ENCODE measurements at places on chromosomes 16 and 17. TPM values are rescaled to one million over a fixed set of nuclear protein-coding genes. Genes with fewer than 3 reads are reported as not detected.

The HP gene
- not detected for total RNA-seq

DNA sequence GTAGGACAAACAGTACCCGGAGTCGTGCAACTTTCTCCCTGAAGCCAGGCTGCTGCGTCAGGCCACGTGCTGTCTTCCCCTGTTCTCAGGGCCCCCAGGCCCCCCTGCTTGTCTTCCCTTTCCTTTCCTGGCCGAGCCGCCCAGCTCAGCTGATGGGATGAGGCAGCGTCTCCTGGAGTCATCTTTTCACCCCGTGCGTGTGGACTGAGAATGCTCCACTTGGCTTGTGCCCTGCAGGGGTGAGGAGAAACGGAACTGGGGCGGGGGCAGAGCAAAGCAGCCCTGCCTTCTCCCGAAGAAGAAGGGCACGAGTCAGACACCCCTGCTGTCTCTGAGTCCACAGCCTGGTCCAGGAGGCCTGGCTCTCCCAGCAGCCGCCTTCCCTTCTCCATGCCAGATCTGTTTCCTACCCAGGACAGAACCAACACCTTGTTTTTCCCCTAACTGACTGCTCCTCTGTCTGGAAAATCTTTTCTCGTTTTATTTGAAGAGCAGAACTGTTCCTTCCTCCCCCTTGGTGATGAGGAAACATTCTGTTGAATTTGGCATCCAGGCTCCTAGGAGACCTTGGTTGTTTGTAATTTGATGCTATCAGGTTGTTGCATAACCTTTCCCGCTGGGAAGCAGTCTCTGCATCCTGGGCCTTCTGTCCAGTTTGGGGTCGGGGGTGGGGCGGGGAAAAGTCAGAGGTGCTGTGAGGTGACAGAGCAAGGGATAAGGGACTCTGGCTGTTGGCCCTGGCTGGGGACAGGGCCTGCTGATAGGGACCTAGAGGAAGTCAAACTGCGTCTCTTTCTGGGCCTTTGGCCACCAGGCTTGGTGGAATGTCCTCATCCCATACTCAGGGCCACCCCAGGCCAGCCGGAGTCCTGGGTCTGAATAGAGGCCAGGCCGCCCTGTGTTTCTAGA lies 78.8 kb downstream of the WIPI1 start:
- H3K4me1 ChIP-seq = peaks cover 20% of the 10 kb centered on the region
- no peaks in the 10 kb centered on the region for H3K36me3 ChIP-seq
- H3K27ac ChIP-seq = peak overlapping the region; percentile 96
- peak overlapping the region; percentile 56 for H3K4me3 ChIP-seq
- no peak for DNase-seq
- no peaks in the 10 kb centered on the region for H3K27me3 ChIP-seq

- no peaks in the 10 kb centered on the region for H3K27me3 ChIP-seq
- H3K4me1 ChIP-seq = peaks cover 17% of the 10 kb centered on the region
- no peak for DNase-seq
- no peak overlapping the region for H3K4me3 ChIP-seq
- no peaks in the 10 kb centered on the region for H3K36me3 ChIP-seq
- no peak overlapping the region for H3K27ac ChIP-seq
Measured at GRCh38 chr17:43702637-43703036, 40.9 kb upstream of the MEOX1 start.

DNA sequence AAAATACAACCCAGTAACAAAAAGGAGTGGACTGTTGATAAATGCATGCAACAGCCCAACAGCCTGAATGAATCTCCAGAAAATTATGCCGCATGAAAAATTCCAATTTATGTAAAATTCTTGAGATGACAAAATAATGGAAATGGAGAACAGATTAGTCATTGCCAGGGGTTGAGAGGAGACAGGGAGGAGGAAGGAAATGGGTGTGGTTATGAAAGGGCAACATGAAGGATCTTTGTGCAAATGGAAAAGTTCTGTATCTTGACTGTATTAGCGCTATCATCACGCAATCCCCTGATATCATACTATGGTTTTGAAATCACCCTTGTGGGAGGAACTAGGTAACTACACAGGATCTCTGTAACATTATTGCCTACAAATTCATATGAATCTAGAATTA lies 1058.3 kb upstream of the RBFOX1 start:
- no peaks in the 10 kb centered on the region for H3K27me3 ChIP-seq
- no peaks in the 10 kb centered on the region for H3K4me1 ChIP-seq
- DNase-seq = no peak
- H3K36me3 ChIP-seq = no peaks in the 10 kb centered on the region

GRCh38 chr17:4881761-4882555 lies 17.4 kb upstream of the C17orf107 start:
- peaks cover 16% of the 10 kb centered on the region for H3K36me3 ChIP-seq
- no peaks in the 10 kb centered on the region for H3K4me1 ChIP-seq
- H3K4me3 ChIP-seq = no peak overlapping the region
- no peaks in the 10 kb centered on the region for H3K27me3 ChIP-seq
- no peak overlapping the region for H3K27ac ChIP-seq

- H3K4me1 ChIP-seq = peaks cover 63% of the 10 kb centered on the region
- H3K27me3 ChIP-seq = no peaks in the 10 kb centered on the region
- DNase-seq = no peak
- H3K27ac ChIP-seq = peak overlapping the region; percentile 39
Measured at GRCh38 chr16:53211253-53211652, 156.5 kb downstream of the CHD9 start.

- H3K27ac ChIP-seq = no peak overlapping the region
- no peaks in the 10 kb centered on the region for H3K36me3 ChIP-seq
- peaks cover 33% of the 10 kb centered on the region for H3K27me3 ChIP-seq
Measured at GRCh38 chr17:13084420-13084819, 66.6 kb upstream of the ELAC2 start.

- peaks cover 21% of the 10 kb centered on the region for H3K4me1 ChIP-seq
- no peak for DNase-seq
- H3K36me3 ChIP-seq = no peaks in the 10 kb centered on the region
- H3K27ac ChIP-seq = no peak overlapping the region
- H3K4me3 ChIP-seq = no peak overlapping the region
- no peaks in the 10 kb centered on the region for H3K27me3 ChIP-seq
Measured at GRCh38 chr16:58730724-58731370, 3.3 kb downstream of the GOT2 start.

DNA sequence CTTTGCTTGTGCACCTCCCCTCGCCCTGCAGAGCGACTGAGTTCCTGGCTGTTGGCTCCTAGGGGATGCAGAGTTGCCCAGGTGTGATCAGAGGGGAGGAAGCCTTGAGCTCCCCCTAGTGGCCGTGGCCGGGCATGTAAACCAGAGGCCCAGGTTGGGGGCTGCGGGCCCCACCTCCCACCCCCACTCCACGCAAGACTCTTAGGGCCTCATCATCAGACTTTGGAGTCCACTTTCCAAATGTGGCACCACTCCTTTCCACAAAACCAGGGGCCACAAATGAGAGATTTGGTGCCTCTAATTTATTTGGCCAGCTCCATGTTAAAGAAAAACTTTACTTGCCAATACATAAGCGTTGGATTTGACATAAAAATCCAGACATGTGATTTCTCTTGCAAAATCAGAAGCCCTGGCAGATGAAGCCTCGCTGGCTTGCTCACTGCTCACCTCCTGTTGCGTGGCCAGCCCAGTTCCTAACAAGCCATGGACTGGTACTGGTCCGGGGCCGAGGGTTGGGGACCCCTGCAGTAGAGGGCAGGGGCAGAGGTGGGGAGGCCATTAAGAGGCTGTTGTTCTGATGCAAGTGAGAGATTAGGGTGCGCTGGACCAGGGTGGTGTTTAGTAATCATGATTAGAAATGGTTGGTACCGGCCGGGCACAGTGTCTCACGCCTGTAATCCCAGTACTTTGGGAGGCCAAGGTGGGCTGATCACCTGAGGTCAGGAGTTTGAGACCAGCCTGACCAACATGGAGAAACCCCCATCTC lies 28.7 kb upstream of the GAS7 start:
- no peak overlapping the region for H3K27ac ChIP-seq
- no peaks in the 10 kb centered on the region for H3K4me1 ChIP-seq
- H3K4me3 ChIP-seq = no peak overlapping the region
- DNase-seq = peak; percentile 67
- peaks cover 2% of the 10 kb centered on the region for H3K36me3 ChIP-seq
- H3K27me3 ChIP-seq = peaks cover 6% of the 10 kb centered on the region

All from chondrocyte (in vitro differentiated cells).